ENCODE measurements at places on chromosomes 16 and 17.

GRCh38 chr17:63517825-63518534, 5.2 kb upstream of the KCNH6 start:
- DNase-seq: no peak

DNA sequence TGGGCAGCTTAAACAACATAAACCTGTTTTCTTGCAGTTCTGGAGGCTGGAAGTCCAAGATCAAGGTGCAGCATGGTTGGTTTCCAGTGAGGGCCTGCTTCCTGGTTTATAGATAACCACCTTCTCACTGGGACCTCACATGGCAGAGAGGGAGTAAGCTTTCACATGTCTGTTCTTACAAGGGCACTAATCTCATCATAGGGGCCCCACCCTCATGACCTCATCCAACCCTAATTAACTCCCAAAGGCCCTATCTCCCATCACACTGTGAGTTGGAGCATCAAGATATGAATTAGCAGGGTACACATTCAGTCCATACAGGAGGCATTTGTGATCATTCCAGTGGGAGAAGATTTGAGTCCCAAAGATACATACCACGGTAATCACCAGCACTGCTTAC, 50.5 kb upstream of the GRIN2A start:
- no peak for DNase-seq

DNA sequence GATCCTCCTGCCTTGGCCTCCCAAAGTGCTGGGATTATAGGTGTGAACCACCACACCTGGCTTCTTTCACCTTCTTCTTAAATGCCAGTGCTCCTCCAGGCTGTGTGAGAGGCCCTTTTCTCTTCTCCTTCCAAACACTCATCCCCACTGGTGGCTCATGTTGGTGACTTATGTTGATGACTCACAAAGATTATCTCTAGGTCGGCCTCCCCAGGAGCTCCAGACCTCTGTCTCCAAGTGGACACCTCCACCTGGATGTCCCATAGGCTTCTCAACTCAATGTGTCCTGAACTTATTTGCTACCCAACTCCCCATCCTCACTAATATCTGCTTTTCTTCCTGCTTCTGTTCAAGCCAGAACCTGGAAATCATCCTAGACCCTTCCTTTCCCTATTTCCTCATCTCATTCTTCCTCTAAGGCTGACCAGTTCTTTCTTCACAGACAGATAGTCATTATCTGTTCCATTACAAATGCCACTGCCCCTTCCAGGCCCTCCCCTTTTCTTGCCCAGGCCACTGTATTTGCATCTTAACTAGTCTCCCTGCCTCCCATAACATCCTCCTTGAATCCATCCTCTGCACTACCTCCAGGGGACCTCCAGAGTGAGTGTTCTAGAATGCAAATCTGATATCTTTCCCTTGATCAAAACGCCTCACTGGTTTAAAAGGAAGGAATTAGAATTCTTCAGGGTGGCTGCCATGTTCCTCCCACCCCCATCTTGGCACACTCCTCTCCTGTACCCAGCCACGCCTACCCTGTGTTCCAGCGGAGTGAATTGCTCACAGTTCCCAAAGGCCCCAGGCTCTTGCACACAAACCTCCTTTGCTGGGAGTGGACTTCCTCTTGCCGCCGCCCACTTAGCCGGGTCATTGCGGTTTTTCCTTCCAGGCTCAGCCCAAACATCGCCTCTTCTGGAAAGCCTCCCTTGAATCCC, 34.8 kb upstream of the FBXO47 start:
- peak; percentile 45 for DNase-seq

GRCh38 chr17:78747488-78747887, 34.6 kb downstream of the CYTH1 start:
- DNase-seq: no peak

DNA sequence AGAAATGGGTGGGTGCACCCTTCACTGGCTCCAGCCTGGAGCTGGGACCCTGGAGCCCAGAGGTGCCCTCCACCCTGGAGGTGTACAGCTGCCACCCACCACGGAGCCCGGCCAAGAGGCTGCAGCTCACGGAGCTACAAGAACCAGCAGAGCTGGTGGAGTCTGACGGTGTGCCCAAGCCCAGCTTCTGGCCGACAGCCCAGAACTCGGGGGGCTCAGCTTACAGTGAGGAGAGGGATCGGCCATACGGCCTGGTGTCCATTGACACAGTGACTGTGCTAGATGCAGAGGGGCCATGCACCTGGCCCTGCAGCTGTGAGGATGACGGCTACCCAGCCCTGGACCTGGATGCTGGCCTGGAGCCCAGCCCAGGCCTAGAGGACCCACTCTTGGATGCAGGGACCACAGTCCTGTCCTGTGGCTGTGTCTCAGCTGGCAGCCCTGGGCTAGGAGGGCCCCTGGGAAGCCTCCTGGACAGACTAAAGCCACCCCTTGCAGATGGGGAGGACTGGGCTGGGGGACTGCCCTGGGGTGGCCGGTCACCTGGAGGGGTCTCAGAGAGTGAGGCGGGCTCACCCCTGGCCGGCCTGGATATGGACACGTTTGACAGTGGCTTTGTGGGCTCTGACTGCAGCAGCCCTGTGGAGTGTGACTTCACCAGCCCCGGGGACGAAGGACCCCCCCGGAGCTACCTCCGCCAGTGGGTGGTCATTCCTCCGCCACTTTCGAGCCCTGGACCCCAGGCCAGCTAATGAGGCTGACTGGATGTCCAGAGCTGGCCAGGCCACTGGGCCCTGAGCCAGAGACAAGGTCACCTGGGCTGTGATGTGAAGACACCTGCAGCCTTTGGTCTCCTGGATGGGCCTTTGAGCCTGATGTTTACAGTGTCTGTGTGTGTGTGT, 46.8 kb downstream of the IL21R start:
- DNase-seq: no peak

GRCh38 chr16:31167315-31167714, 12.6 kb upstream of the FUS start:
- no peak for DNase-seq

DNA sequence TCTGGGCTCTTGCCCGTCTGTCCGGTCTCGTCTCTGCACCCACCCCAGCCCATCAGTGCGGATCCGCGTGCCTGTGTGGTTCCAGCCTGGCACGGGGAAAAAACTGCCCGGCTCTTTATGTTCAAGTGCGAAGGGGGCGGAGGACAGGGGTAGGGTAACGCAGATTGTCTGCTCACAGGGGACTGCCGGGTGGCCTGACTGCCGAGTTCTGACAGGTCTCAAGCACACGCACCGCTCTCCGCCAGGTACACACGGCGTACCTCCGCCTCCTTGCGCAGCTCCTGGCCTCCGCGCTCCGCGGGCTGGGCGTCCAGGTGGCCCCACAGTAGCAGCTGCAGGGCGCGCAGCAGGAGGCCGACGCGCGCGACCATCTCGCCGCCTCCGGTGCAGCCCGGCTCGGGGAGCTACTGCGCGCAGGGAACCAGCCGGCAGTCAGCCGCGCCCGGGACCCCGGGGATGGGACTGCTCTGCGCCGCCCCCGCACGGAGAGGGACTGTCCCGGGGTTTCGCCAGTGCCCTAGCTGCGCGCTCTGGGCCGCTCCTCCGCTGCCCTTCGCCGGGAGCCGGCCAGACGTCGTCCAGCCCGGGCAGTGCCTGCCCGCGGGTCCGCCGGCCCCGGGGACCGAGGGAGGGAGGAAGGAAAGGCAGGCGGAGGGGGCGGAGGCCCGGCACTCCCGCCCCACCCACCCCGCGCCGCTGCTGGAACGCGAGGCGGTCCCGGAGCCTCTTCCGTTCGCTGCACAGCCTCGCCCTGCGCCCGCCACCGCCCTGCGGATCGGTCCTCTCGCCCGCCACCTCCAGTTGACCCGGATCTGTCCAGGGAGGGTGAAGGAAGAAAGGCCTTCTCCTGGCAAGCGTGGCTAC, at the start of gene MMP28:
Gene MMP28, minus strand, starts transcription at position 635 of the 864 bp plus-strand sequence. Its CDS starts 264 bp downstream, at position 371.
- DNase-seq: no peak

DNA sequence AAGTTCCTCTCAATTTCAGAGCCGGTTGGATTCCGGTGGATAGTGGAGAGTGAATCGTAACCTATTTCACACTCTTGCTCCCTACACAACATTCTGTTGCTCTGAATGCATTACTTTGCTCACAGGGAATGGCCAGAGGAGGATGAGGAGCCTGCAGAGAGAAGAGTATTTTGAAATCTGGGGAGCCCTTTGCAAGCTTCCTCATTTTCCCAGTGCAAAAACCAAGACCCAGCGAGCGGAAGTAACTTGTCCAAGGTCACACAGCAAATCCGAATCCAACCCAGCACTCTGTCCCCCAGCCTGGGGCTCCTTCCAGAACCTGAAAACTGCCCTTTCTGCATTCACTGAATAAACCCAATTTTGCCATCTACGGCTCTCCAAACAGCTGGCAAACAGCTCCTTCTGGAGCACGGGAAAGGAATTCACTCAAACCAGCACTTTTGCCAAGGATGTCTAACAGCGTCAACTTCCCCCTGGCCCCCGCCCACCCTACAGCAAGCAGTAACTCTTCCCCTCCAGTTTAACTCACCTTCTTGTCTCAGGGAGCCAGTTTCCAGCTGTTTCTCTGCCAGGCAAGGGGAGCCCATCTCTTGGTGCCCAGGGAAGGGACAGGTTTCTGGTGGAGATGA, 557 bp downstream of the KCNG4 start:
- no peak for DNase-seq

DNA sequence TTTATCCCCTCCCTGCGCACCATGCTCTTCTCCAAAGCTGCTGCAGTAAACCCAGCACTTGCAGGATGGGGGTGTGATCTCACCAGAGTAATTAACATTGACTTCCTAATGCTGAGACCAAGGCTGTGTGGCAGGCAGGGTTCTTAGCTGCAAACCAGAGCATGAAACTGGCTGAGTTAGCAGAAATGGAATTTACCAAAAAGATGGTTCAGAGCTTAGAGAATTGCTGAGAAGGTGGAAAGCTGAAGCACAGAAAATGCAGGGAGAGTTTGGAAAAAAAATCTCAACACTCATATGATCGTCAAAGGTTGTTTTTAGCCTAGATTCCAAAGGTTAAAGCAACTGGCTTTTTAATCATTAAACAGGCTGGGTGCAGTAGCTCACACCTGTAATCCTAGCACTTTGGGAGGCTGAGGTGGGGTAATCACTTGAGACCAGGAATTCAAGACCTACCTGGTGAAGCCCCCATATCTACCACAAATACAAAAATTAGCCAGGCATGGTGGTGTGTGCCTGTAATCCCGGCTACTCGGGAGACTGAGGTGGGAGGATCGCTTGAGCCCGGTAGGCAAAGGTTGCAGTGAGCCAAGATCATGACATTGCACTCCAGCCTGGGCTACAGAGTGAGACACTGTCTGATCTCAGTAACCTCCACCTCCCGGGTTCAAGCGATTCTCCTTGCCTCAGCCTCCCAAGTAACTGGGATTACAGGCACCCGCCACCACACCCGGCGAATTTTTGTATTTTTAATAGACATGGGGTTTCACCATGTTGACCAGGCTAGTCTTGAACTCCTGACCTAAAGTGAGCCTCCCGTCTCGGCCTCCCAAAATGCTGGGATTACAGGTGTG, 6.0 kb upstream of the TXNDC11 start:
- no peak for DNase-seq

GRCh38 chr17:73261952-73262675, 434 bp upstream of the CPSF4L start:
- no peak for DNase-seq

- DNase-seq: peak; percentile 85
Observed at GRCh38 chr16:23670137-23670776, 8.4 kb upstream of the PLK1 start.

DNA sequence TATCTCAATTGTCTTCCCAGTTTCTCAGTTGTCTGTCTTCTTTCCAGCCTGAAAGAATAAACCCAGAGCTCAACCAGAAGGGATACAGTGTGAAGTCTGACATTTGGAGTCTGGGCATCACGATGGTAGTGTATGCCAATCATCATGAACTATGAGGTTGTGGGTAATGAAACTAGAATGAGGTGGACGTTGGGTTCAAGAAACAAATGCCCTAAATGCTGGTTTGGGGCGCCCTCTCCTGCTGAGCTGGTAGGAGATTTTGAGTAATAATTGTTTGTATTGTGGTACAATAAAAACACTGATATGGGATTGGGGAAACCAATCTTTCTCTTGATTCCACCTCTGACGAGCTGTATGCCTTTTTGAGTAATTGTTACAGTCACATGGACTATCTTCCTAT, 110.4 kb downstream of the MAP2K6 start:
- DNase-seq: no peak

- no peak for DNase-seq
Observed at GRCh38 chr16:88504489-88505404, 51.7 kb downstream of the ZFPM1 start.

GRCh38 chr17:81491181-81491581, 21.4 kb downstream of the ACTG1 start:
- no peak for DNase-seq

- no peak for DNase-seq
Observed at GRCh38 chr16:58716468-58716867, 17.6 kb downstream of the GOT2 start.

GRCh38 chr16:75095204-75095621, 21.4 kb downstream of the LDHD start:
- no peak for DNase-seq

GRCh38 chr17:70687421-70687820, 518.1 kb downstream of the KCNJ2 start:
- DNase-seq: no peak

GRCh38 chr16:83268169-83268568, 539.6 kb upstream of the HSBP1 start:
- no peak for DNase-seq

GRCh38 chr16:85655216-85656129, 33.3 kb downstream of the GINS2 start:
- no peak for DNase-seq

DNA sequence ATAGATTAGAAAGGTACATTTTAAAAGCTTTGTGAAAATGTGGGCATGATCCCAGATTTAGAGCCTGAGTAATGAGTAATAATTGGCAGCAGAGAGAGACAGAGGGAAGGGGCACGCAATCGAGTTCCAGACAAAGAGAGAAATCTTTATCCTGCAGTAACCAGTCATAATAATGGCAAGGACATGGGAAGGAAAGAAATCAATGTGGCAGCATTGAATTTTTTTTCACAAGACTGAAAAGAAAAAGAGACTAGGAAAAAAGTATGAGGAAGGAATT, 790.8 kb upstream of the SOX9 start:
- no peak for DNase-seq

GRCh38 chr17:42133461-42134041, 10.9 kb downstream of the HSPB9 start:
- no peak for DNase-seq

- DNase-seq: peak; percentile 75
Observed at GRCh38 chr16:29899516-29900101, at the start of gene SEZ6L2. SEZ6L2 (minus strand) TSS chr16:29899550; CDS start chr16:29899019, 531 bp downstream.

DNA sequence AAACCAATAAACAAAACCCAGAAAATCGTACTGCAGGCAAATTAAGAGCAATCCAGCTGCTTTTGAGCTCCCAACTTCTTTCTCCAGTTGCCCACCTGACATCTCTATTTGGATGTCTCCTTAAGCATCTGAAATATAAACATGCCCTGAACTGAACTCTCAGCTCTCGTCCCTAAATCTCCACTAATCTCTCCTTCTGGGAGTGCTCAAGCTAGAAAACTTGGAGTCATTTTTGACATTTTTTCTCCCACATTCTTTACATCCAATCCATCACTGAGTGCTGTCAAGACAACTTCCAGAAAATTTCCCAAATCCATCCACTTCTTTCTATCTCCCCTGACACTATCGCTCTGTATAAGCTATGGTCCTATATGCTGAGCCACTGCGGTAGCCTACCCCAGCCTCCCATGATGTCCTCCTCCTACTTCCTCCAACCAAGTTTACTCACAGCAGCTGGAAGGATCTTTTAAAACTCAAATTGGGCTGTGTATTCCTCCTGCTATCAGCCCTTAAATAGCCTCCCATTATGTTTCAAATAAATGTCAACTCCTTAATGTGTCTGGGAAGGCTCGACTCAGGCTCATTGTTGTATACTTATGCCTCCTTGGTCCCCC, 53.1 kb downstream of the HS3ST3B1 start:
- DNase-seq: peak; percentile 76

All from fibroblast of skin of abdomen (primary cell).